ENCODE measurements at places on chromosomes 3 and 15. TPM values are rescaled to one million over a fixed set of nuclear protein-coding genes. Genes with fewer than 3 reads are reported as not detected.
A peak's percentile ranks its signal among the peaks of the same experiment; 100 is the strongest.

GRCh38 chr3:110815008-110815583, 256.5 kb upstream of the NECTIN3 start:
- no peak overlapping the region for H3K27ac ChIP-seq
- no peak for DNase-seq
- peaks cover 15% of the 10 kb centered on the region for H3K4me1 ChIP-seq
- no peaks in the 10 kb centered on the region for H3K27me3 ChIP-seq

DNA sequence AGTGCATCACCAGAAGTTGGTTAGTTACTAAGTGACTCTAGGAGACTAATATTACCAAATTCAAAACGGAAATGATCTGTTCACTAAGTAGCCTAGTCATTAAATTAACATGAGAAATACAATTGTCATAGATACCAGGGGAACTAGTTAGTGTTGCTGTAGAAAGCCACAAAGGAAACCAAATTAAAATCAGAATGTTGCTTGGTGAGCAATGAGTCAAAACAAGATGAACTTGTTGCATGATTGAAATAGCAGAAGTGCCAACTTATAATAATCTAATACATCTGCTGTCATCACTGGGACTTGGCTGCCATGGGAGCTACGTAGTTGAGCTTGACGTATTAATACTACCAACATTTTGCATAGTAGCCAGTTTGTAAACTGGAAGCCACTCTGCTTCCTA, 458.1 kb downstream of the DIPK2A start:
- no peak overlapping the region for H3K27ac ChIP-seq
- no peaks in the 10 kb centered on the region for H3K4me1 ChIP-seq
- no peak for DNase-seq

DNA sequence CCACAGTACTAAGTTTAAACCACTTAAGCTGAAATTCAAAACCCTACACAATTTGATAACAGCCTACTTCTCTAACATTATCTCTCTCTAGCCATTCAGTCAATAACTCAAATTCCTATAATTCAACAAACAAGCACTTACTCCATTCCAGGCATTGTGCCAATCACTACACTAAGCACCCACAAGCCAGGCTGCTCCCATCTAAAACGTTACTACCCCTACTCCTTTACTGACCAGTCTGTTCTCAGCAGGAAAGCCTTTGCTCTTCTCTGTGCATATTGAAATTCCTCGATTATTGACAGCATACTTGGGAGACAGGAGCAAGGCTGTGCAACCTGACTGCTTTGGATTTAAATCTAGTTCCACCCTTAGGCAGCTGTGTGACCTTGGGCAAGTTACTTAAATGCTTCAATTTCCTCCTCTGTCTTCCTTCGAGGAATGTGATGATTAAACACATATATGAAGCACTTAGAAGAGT, 177.2 kb upstream of the THBS1 start:
- peaks cover 12% of the 10 kb centered on the region for H3K4me1 ChIP-seq
- no peak overlapping the region for H3K4me3 ChIP-seq
- H3K27ac ChIP-seq: no peak overlapping the region
- peak; percentile 75 for DNase-seq

Gene BTBD1
- 48.4 TPM for total RNA-seq

GRCh38 chr3:100954990-100955389, 38.2 kb downstream of the ABI3BP start:
- H3K4me1 ChIP-seq: no peaks in the 10 kb centered on the region
- H3K4me3 ChIP-seq: no peak overlapping the region
- no peaks in the 10 kb centered on the region for H3K27me3 ChIP-seq

GRCh38 chr3:154209499-154209898, 88.3 kb downstream of the ARHGEF26 start:
- peaks cover 63% of the 10 kb centered on the region for H3K36me3 ChIP-seq
- H3K4me3 ChIP-seq: no peak overlapping the region

DNA sequence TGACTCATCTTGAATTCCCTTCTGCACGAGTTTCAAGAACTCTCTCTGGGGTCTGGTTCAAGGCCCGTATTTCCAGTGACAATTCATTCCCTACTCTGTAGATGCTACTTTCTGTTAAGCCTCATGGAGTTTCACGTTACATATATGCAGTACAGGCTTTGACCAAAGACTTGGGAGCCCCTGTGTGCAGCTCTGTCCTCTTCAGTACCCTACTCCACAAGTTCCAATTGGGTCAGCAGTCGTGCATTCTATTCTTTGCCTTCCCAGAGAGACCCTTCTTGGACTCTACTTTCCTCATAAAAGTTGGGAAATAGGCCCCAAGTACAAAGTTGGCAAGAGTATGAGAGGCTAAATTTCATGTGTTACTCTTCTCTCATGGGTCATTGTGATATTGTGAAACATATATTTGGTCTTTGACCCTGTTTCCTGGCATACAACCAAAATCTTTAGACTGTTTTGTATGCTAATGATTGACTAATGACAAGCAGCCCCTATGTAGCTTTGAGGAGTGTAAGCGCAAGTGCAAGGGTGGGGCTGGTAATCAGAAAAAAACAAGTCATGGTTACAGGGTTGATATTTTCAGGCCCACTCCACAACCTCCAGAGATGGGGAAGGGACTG, 15.0 kb upstream of the CCDC50 start:
- no peak for DNase-seq
- H3K36me3 ChIP-seq: no peaks in the 10 kb centered on the region

DNA sequence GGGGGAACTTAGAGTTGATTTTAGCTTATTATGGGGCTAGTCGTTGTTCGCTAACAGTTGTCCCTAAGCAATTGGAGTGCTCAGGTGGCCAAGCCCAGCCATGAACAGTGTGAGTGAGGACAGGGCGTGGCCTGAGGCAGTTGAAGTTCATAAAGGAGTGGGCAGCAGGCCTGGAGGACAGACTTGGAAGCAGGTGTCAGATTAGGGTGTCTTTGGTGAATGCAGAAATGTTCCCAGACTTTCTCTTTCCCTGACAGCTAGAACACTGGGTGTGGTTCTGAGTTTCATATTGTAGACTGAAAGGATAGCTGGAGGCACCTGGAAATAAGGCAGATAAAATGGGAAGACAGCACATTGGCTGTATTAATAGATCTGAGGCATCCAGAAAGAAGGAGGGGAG, 59.8 kb upstream of the FGD5 start:
- H3K4me1 ChIP-seq: no peaks in the 10 kb centered on the region
- H3K36me3 ChIP-seq: no peaks in the 10 kb centered on the region
- no peaks in the 10 kb centered on the region for H3K27me3 ChIP-seq
- H3K4me3 ChIP-seq: no peak overlapping the region
- DNase-seq: no peak

GRCh38 chr15:96790004-96790403, 459.5 kb downstream of the NR2F2 start:
- no peak overlapping the region for H3K27ac ChIP-seq
- no peaks in the 10 kb centered on the region for H3K36me3 ChIP-seq
- no peaks in the 10 kb centered on the region for H3K27me3 ChIP-seq
- no peak overlapping the region for H3K4me3 ChIP-seq

DNA sequence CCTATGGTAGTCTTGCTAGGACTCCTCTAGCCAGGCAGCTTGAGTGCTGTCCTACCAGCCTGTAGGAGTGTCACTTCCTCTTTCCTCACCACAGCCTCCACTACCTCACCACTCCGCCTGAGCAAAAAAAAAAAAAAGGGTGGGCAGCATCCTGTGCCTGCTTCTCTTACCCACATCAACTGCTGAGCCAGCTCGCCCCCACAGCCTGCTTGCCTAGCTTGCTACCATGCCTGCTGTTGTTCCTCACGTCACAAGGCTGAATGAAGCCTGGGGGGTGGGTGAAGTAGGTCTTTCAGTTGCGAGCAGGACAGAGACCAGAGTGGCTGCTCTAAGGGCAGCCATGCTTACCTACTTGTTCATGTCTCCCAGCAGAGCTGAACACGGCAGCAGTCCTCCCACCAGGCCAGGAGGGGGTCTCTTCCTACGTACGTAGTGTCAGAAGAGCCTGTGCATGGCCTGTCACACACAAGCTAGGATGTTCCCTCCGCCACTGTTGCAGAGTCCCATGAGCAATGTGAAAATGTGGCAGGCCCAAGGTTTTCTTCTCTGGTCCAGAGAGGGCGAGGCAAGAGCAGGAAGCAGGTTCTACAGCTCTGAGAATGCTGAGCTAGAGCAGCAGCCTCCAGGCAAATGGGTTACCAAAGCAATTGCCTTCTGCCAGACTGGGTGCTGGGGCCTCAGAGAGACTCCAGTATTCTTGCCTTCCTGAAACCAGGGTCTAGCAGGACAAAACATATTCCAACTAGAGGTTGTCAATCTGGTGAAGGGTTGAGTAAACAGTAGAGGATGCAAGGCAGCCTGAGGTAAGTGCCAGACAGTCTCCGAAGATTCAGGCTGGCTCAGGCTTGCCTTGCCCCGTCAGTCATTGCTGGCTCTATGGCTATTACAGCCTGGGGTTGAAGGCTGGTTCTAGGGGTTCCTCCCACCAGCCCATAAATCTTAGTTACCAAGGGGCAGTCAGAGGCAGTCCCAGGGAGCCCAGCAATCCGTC, 8.1 kb downstream of the PPM1M start:
- no peak overlapping the region for H3K4me3 ChIP-seq
- H3K4me1 ChIP-seq: peaks cover 7% of the 10 kb centered on the region
- H3K27me3 ChIP-seq: no peaks in the 10 kb centered on the region
- peak overlapping the region; percentile 19 for H3K27ac ChIP-seq
- peak; percentile 78 for DNase-seq

Gene SLC24A5
- not detected for total RNA-seq

Data from stomach (tissue), 19 donors.